ENCODE measurements at places on chromosomes 1 and 21.

DNA sequence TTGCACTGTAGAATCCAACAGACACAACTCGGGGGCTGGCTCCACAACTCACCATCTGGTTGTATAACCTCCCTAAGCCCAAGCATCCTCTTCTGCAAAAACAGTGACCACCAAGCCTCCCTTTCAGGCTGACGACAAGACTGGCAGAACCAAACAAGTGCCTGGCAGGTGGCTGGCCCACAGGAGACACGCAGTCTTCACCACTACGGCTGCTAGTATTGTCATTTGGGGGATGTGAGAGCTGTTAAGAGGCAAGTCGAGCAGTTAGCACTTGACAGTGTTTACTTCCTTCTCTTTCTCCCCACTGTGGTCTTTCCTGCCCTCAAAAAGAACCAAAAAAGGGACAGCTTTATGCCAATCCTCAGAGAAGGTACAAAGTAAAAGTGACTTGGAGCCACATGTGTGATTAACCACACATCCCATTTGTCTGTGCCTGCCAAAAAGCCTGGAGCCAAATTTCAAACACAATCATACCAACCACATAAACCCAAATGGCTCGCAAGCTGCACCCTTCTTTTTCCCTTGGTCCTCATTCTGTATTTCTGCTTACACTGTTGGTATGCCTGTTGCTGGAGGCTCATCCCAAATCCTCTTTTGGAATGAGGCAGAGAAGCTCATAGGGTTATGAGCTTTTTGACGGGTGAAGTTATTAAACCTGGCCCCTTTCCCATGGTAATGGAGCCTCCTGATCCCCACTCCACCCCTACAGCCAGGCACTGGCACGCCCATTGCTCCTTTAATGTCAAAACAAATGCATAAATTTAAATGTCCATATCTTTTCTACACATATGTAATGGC is 94.1 kb downstream of the TGFBR3 start:
- no peak for DNase-seq

DNA sequence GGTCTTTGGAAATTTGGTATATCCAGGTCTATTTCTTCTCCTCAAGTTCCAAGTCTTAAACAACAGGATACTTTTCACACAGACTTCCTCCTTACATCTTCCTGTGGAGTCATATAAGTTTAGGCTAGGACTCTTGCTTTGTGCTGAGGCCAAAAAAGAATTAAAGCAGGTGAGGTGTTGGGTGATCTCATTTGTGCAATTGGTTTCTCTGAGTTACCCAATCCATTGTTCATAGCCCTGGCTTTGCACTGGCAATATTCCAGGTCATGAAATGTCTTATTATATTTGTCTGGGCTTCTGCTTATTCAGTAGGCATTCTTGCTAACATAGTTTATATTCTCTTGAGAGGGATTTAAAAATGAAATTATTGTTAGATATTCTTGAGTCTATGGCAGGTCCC is 14.1 kb upstream of the KIAA0040 start:
- DNase-seq = no peak

DNA sequence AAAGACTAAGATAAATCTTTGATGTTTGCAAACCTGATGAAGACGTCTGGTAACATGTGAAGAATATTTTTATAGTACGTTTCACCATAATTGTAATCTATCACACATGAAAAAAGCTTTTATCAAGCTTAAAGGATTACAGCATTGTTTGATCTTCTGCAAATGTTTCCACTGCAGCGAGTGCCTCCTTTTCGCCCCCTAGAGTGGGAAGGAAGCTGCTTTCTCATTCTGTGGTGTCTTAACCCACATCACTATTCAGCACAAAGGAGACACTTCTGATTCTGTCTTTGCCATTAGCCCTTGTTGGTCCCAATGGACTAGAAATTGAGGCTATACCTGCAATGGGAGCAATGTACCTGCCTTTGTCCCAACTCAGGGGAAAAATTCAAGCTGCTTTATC is 46.0 kb upstream of the IL12RB2 start:
- no peak for DNase-seq

GRCh38 chr1:91864017-91864700 is 21.8 kb downstream of the TGFBR3 start:
- DNase-seq = no peak

DNA sequence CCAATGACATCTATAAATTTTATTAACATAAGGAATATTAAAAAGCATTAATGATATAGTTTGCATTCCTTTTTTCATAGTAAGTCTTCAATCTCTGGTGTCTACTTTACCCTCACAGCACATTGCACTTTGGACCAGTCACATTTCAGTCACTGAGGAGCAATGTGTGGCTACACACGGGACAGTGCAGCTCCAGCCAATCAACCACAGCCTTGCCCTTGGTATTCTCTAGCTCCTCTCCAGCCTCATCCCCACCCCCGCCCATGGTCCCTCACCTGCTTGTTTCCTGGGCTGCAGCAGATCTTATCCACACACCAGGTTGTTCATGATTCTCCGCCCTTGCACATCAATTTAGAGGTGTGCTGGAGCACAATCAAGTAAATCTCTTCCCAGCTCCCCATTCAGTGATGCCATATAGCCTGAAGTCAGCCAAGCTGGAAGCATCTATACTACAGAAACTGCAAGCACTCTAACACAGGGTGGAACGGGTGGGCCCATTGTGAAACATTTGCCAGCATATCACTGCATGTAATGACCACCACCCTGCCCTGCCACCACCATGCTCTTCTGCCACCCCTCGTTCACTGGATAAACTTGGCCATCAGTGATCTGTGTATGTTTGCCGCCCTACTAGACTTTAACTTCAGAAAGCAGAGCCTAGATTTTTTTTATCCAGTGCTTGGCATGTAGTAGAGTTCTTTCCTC is 93.0 kb upstream of the SLC44A3 start:
- no peak for DNase-seq

DNA sequence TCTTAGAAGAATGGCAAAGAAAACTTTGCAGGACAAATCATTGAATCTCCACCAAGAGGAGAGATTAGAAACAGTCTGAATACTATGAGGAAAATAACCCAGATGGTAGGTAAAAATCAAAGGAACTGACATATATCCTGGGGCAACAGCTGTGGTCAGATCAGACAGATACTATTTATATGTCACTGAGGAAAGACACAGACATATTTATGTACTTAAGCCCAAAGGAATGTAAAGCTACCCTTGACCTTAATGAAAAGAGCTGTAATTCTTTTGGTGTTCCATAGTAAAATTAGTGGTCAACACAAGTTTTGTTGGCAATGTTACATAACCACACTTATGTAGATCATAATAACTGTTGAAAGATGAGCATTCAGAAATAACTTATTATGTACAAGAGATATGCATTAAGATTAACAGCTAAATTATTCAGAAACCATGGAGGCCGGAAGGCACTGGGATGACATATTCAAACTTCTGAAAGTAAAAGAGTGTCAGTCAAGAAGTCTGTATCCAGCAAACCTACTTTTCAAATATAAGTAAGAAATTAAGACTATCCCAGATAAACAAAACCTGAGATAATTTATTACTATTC is 166.1 kb upstream of the SAMSN1 start:
- no peak for DNase-seq

DNA sequence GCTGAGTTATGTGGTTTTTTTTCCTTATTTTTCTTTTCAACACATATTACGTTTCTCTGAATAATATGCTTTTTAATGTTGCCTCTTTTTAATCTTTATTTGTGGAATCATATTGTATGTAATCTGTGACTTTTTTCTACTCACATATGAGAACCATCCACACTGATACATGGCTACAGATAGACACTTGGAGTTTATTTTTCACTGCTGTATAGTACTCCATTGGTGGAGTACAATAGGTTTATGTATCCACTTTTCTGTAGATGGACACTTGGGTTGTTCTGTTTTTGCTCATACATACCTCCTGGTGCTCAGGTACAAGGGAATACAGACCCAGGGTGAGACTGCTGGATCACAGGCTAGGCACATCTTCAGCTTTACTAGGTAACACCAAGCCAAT is 71.5 kb upstream of the ERG start:
- no peak for DNase-seq

DNA sequence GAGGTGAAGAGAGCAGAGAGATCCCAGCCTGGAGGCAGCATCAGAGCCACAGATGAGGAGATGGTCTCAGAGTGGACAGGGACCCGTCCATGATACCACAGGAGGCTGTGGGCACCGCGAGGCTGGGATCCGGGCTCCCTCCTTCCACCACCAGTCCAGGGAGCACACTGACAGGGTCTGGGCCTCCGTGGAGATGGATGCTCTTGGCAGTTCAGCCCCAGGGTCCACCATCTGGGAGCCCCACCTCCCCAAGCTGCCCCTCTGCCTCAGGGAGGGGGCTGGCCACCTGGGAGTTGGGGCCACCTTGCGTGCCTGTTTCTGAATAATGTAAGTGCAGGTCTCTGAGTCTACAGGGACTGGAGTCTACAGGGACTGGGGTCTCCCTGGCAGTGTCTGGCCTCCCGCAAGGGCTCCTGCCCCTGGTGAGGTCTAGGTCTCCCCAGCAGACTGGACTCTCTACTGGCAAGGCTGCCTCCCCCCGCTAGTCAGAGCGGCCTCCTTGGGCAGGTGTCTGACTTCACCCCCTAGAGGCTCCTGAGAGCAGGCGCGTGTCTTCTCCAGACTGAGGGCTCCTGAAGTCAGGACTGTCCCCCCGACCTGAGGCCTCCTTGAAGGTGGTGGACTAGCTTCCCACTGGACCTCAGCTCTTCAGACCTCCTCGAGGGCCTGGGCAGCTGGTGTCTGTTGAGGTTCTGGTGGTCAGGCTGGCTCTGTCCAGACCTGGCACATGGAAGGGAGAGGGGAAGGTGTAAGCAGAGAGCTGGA is 218.5 kb downstream of the PTPRU start:
- DNase-seq = no peak

- peak; percentile 9 for DNase-seq
Observed at GRCh38 chr21:25385911-25386474, 221.3 kb downstream of the MRPL39 start.

- DNase-seq = no peak
Observed at GRCh38 chr1:222950892-222951291, 136.1 kb downstream of the DISP1 start.

- no peak for DNase-seq
Observed at GRCh38 chr21:44800103-44800502, 1.5 kb downstream of the UBE2G2 start.

- no peak for DNase-seq
Observed at GRCh38 chr21:46189213-46189958, 5.1 kb upstream of the SPATC1L start.

DNA sequence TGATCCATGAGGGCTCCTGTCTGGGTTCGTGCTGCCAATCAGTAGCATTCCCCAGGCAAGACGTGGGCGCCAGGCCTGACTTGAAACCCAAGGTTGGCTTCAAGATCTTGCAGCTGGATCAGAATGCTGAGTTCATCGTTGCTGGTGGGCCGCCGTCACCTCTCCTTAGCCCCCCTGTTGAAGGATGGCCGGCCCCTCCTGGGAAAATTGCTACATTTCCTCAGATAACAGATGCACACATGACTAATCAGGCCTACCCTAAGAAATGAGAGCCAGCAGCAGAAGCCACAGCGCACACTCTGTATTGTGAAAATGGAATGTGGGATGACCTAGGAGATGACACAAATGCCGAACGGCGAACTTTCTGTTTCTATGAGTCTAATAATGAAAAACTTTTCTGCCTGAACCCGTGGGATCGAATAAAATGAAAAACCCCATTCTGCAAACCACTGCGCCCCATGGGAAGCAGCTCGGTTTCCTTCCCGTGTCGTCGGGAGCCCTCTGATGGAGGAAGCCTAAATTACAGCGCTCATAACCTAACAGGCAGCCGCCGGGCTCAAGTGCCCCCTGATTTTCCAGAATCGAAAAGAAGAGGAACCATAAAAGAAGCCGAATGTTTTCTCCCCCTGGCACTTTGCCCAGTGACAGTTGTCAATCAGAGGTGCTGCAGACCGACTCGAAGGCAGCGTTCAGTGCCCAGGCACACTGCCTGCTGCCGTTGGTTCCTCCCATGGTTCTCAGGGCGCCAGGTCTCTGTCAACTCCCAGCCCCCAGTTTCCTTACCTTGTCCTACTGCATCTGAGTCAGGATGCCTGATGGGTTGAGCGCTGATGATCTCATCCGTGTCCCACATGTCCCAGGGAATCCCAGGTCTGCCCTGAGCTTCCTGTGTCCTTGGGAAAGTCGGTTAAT is 38.2 kb upstream of the H6PD start:
- DNase-seq = peak; percentile 30

GRCh38 chr1:21901473-21901847 is 35.6 kb downstream of the HSPG2 start:
- DNase-seq = no peak

GRCh38 chr1:227033880-227034279 is 93.8 kb downstream of the COQ8A start:
- no peak for DNase-seq

DNA sequence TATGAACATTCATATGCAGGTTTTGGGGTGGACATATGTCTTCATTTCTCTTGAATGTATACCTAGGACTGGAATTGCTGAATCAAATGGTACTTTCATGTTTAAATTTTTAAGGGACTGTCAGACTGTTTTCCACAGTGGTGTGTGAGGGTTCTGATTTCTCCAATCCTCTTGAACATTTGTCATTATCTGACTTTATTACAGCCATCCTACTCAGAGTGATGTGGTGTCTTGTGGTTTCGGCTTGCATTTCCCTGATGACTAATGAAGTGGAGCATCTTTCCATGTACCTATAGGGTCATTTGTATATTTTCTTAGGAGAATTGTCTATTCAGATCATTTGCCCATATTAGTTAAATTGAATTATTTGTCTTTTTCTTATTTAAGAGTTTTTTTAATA is 35.4 kb upstream of the ZNF281 start:
- DNase-seq = no peak

DNA sequence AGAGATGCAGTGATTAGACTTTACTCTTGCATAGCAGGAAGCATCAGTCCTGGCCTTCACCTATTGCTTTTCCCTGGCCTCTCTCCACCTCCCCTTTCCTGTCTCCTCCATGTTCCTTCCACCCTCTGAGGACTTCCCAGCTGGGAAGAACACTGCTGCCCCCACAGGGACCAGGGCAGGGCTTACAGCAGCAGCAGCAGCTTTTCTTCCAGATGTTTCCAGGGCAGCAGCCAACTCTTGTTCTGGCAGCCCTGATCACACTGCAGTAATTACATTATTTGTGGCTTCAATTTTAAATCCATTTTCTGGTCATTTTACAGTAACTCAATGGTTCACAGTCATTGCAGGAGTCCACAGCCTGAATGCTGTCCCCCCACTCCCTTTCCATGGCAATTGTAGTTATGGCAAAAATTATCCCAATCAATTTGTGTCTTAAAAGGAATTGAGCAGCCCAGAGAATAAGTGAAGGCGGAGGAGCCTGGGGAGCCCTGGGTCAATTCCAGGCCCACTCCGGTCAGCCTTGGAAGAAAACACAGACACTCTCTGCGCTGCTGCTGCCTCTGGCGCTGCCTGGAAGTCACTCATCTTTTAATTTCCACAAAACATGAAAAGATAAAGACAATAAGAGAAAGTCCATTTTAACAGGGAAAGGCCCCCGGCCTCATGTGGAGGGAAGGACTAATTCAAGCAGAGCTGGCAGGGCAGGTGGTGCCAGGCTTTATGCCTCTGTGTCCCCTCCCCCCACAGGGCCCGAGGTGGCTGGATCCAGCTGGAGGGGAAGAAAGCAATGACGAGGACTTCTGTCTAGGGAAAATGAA is 148.6 kb downstream of the GRIK3 start:
- no peak for DNase-seq
